ENCODE measurements at places on chromosomes 7 and 10.
A peak's percentile ranks its signal among the peaks of the same experiment; 100 is the strongest.

- DNase-seq, result no peak
Observed at GRCh38 chr7:157886711-157887110, 549.9 kb downstream of the DNAJB6 start.

DNA sequence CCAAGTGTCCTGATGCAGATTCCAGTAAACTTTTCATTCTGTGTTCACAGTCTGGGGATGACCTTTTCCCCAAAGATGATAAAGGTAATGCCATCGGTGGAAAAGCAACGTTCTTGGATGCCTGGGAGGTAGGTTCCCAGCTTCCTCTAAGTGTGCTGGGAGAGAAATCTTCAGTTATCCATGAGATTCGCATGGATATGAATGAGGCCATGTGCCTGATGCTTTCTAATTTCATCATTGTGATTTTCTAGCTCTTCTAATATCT is 5.5 kb downstream of the AKR1B10 start:
- no peak for DNase-seq

- DNase-seq, result no peak
Observed at GRCh38 chr10:36141856-36142560, 499.9 kb upstream of the FZD8 start.

DNA sequence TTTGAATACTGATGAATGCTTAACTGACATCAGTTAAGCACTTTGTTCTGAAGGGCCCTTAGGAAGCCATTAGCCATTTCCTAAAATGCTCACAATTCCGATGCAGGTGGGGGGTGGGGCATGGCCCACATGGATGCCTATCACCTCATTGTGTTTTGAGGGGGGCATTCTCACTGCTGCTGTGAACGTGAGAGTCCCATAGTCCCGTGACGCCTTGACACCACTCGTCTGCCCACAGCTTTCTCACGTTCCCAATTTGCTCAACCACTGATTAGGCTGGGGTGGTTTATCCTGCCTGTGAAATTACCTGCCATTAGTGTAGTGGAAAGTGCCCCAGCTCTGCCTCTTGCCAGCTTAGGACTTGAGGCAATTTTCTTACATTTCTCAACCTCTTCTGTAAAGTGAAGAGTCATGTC is 31.9 kb downstream of the DUSP5 start:
- no peak for DNase-seq

- no peak for DNase-seq
Observed at GRCh38 chr10:72258617-72259016, 15.1 kb upstream of the DDIT4 start.

GRCh38 chr7:28071570-28071969 is 109.0 kb downstream of the JAZF1 start:
- no peak for DNase-seq

DNA sequence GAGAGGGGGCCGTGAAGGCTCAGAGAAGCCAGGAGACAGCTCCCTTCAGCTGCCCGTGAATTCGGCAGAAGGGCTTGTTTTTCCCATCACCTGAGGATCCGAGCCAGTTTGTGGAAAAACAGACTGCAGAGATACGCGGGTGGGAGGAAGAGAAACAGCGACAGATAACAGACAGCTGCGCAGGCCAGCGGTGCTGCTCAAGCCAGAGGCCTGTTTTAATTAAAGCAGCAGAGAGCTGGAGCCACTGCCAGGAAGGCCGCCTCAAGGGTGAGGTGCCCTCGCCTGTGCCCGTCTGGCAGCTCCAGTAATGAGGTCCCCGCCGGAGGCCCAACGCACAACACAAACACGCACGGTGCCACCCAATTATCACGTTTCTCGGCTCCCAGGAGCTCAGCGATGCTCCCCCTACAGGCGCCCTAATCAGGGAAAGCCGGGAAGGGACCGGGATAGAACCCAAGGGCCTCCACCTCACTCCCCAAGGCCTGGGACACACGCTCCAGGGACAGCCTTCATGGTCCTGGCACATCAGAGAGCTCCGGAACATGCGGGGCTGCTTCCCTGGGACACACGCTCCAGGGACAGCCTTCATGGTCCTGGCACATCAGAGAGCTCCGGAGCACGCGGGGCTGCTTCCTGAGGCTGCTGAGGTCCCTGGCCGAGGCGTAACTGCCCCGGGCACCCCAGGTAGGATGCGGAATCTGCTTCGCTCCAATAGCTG is 60.6 kb upstream of the DNAAF5 start:
- DNase-seq, result no peak

DNA sequence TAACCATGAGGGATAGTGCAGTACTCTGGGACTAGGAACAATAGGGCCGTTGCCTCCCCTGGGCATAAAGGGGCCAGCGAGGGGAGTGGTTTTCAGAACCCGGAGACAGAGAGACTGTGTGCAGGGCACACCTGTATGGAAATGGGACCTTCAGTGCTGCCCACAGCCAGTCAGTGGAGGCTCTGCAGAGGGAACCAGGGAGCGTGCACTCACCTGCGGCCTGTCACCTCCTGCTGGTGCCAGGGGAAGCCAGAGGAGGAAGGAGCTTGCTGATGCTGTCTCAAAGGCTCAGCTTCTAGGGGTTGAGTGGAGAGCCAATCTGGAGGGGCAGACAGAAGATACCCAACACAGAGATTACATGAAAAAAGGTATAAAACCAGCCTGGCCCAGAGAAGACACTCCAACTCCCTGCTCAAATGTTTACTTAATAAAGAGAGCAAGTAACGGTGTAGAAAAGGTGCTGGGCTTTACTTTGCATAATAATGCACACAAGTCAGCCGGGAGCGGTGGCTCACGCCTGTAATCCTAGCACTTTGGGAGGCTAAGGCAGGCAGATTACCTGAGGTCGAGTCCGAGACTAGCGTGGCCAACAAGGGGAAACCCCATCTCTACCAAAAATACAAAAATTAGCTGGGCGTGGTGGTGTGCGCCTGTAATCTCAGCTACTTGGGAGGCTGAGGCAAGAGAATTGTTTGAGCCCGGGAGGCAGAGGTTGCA is 35.5 kb upstream of the WAPL start:
- DNase-seq, result no peak

GRCh38 chr10:124935946-124936345 is 6.0 kb upstream of the ZRANB1 start:
- DNase-seq, result no peak

DNA sequence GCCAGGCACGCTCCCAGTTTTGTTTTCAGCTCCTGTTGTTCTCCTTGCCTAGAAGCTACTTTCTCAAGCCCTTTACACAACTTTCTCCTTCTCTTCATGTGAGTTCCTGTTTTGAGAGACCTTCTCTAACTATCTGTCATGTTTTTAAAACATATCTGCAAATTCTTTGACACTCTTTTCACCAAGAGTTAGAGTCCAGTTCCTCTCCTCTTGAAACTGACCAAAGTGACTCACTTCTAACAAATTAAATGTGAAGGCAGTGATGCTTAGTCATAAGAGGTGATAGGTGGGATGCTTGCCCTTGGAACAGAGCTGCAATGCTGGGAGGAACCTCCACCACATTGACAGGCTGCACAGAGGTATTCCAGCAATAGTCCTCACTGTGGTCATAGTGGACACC is 25.3 kb downstream of the ZSCAN25 start:
- DNase-seq, result no peak

- no peak for DNase-seq
Observed at GRCh38 chr10:3866332-3866731, 81.3 kb upstream of the KLF6 start.

GRCh38 chr7:102182016-102182415 is 104.7 kb upstream of the SH2B2 start:
- no peak for DNase-seq

DNA sequence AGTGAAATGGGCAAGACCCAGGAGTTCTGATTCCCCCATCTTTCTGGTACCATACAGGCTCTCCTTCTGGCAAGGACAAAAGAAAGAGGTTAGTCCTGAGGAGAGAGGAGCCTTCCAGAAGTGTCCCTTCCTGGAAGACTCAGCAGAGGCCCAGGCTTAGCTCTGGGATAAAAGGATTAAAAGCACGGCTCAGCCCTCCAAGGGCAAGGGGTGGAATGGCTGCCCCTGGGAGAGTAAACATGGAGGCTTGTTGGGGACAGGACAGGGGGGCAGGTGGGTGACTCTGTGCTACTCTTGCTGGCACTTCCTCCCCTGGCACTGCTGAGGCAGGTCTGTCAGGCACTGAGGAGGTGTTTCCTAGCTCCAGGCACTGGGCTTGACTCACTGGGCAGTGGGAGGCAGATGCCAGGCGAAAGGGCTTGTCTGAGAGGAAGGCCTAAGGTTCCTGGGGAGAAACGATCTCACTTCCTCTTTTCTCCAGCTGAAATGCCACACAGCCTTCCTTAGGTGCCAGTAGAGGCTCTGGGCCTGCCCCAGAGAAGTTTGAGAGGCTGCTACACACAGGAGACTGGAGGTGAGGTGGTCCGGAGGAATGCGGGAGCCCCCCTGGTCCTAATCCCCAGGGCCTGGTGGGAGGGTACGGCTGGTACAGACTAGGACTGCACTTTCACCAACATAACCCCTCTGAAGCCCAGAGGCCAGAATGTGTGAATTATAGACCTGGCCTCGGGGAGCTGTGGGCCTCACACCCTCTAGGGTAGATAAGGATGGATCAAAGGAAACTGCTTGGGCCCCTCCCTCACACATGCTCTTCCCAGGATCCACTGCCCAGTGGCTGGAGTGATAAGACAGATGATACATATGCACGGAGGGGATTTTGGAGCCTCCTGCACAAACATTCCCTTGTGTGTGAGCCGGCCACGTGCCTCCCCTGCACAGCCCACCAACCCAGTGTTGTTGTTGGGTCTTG is 63.2 kb upstream of the PODXL start:
- DNase-seq, result no peak

- peak; percentile 33 for DNase-seq
Observed at GRCh38 chr10:107727767-107728317, 563.3 kb upstream of the SORCS1 start.

- no peak for DNase-seq
Observed at GRCh38 chr7:83273699-83274098, 111.0 kb upstream of the PCLO start.

GRCh38 chr7:50327443-50327842 is 22.9 kb downstream of the IKZF1 start:
- DNase-seq, result no peak

GRCh38 chr10:49298983-49299815 is at the start of gene C10orf71:
TSS of gene C10orf71 (plus strand) at chr10:49299170. CDS start at chr10:49322546, 23,376 bp downstream.
- DNase-seq, result no peak

GRCh38 chr7:106260136-106260561 is 24.6 kb downstream of the NAMPT start:
- no peak for DNase-seq
